NCI-H460 (cell line): ENCODE measurements at places on chromosomes 7 and 10.
A peak's percentile ranks its signal among the peaks of the same experiment; 100 is the strongest.

- DNase-seq: no peak
These were observed 187.3 kb downstream of the CXCL12 start for GRCh38 chr10:44197646-44198045.

GRCh38 chr7:81025360-81025759 lies 106.5 kb upstream of the SEMA3C start:
- DNase-seq: no peak

DNA sequence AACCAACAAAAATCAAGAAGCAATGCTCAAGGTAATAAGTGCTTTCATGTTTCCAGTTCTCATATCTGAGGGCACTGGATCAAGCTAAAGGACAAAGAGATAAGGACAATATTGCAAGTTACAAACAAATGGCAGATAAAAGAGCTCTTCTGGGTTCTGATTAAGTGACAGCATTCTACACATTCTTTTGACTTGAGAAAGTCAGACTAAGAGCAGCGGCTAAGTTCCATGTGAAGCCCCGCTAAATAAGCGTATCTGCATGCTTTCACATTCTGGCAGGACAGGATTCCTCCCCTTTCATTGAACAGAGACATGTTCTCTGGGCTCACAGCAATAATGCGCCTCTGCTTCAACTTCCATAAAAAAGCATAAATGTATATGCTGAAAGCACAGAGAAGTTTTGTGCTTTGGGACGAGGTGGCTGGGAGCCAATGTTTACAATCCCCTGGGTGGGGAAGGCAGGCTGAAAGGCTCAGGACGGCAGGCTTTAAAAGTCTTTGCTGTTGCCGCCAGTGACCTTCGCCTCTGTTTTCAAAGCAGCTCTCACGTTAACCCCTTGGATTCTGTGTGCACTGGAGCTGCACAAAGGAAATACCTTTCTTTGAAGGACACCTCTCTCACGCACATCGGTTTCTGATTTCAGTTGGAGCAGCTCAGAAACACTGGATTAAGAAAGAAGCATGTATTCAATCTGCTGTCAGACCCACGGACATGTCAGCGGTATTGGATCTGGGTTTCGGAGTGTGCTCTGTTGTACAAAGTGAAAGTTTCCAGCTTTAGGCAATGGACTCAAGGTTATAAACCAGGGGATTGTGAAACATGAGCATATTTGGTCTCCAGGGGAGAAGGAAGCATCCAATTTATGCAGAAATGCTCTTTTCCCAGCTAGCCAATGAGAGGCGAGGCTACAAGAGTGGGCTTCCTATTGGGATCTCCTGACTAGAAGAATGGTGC lies 105.4 kb upstream of the FAM133B start:
- DNase-seq: no peak

DNA sequence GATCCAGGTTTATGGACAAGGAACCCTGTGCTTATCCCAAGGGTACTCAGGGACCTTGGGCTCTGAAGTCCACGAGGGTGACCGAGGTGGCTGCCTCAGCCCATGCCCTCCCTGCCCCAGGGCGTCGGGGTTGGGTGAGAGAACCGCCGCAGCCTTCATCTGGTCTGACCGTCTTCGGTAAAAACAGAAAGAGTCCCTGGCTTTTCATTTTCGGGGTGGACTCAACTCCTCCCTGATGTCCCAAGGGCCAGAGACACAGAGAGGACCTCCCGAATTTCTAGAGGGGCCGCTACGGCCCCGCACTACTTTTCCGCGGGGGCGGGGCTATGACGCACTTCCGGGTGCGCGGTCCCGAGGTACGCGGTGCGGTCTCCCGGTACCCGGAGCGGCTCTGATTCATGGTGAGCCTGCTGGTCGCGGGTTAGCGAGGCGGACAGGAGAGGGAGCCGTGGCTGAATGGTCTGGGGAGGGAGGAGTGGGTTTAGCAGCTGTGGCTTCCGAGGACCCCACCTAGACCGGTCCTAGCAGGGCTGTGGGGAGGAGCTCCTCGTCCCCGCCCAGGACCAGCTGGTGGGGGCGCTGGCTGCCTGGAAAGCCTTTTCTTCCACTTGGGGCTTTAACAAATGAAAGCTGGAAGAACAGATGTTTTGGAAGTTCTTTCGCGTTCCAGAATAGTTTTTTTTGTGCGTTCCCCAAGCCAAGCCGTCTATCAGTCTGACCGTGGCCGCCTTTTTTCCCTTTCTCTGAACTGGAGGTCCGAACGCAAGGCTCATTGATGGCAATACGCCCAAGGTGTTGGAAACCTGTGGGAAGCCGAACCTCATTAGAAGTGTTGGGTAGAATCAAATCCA lies at the start of gene ZSCAN21:
ZSCAN21 (plus strand) TSS at position 334 of the 851 bp plus-strand sequence. CDS start 7,233 bp downstream, outside the sequence.
- peak; percentile 63 for DNase-seq

- DNase-seq: no peak
These were observed 13.6 kb downstream of the NSMCE4A start for GRCh38 chr10:121961456-121961855.

DNA sequence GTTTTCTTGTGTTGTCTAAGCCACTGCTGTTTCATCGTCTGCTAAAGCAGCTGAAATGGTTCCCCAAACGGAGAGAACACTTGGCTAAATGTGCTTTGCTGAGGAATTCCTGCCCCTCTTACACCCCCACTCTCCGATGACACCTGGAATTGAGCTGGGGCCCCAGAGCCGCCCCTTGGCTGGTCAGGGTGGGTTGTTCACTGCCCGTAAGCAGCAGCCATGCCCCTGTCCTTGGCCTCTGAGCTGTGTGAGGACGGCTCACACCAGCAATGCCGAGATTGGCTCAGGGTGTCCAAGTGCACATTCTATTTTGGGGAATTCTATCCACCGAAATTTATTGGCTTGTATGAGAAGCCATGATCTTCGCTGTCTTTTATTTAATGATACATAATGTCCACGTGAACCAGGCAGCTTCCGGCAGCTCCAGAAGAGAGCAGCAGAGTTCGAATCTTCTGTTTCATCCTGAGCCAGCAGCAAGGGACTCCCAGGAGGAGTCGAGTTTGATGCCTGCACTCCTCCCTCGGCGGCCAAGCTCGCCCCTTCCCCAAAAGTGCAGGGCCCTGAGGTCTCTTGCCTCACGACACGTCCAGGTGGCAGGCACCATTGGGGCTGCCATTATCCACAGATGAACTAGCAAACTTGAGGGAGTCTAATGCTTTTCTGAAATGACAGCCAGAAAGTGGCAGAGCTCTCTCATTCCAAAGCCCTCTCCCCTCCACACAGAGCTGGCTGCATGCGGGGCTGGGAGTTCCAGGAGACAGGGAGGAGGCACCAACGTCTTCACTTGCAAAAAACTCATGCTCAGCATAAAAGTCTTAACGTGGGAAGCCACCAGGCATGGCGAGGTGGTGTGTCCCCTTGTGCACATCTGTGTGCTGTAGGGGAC lies 114.0 kb downstream of the WDR37 start:
- no peak for DNase-seq

GRCh38 chr7:105538339-105538738 lies 6.3 kb downstream of the RINT1 start:
- no peak for DNase-seq
